RCC 7860 (cell line): ENCODE measurements at places on chromosomes 5 and 9.

- DNase-seq, result no peak
These were observed 290.8 kb upstream of the MPDZ start for GRCh38 chr9:13570068-13570974.

GRCh38 chr9:14939378-14939777, 29.1 kb upstream of the FREM1 start:
- DNase-seq, result no peak

GRCh38 chr5:173003360-173003759, 19.8 kb downstream of the ATP6V0E1 start:
- no peak for DNase-seq

DNA sequence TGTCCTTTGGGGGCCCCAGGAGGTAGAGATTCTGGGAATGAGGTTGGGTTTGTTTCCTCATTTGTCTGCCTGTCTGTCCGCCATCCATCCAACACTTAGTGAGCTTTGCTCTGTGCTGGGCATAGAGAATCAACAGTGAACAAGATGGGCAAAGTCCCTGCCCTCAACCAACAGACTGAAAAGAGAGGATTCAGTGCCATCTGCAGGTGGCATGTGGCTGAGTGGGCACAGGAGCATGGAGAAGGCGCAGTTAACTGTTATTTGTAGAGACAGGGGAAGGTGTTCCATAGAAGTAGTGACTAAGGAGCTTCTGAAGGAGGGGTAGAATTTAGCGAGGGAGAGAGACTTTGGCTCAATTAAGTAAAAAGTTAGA, 23.1 kb downstream of the POLR1E start:
- no peak for DNase-seq

- DNase-seq, result no peak
These were observed 19.9 kb downstream of the TLR4 start for GRCh38 chr9:117723986-117724625.

GRCh38 chr5:1594357-1595106, 70.8 kb upstream of the LPCAT1 start:
- no peak for DNase-seq

DNA sequence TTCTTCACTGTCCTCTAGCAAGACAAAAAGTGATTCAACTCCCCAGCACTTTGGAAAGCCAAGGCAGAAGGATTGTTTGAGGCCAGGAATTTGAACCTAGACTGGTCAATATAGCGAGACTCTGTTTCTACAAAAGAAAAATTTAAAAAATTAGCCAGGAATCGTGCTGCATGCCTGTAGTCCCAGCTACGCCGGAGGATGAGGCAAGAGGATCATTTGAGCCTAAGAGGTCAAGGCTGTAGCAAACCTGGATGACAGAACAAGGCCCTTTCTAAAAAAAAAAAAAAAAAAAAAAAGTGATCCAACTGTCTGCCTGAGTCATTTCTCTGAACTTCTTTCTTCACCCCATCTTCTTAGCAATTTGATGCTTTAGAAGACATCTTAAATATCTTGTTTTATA, 12.4 kb downstream of the ITGA2 start:
- DNase-seq, result no peak

- no peak for DNase-seq
These were observed 33.8 kb downstream of the OTULINL start for GRCh38 chr5:14615365-14615764.

GRCh38 chr9:107363516-107364152, 80.6 kb downstream of the RAD23B start:
- no peak for DNase-seq

DNA sequence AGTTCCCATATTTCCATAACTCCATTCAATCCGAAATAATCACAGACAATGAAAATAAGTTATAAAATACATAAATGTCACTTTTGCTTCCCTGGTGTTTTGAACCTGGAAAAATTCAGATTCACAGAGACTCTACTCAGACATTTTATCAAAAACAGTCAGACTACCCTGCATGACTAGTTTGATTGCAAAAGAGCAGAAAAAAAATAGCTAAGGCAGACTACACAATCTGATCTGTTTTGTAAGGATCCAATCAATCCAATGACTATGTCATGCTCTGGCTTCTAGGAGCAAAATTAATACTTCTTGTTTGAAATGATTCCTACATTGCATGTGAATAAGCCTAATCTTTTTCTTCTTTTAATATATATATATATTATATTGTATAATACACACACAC, 1262.6 kb downstream of the EFNA5 start:
- DNase-seq, result no peak

- DNase-seq, result no peak
These were observed 17.9 kb upstream of the NDUFB6 start for GRCh38 chr9:32590898-32591297.

DNA sequence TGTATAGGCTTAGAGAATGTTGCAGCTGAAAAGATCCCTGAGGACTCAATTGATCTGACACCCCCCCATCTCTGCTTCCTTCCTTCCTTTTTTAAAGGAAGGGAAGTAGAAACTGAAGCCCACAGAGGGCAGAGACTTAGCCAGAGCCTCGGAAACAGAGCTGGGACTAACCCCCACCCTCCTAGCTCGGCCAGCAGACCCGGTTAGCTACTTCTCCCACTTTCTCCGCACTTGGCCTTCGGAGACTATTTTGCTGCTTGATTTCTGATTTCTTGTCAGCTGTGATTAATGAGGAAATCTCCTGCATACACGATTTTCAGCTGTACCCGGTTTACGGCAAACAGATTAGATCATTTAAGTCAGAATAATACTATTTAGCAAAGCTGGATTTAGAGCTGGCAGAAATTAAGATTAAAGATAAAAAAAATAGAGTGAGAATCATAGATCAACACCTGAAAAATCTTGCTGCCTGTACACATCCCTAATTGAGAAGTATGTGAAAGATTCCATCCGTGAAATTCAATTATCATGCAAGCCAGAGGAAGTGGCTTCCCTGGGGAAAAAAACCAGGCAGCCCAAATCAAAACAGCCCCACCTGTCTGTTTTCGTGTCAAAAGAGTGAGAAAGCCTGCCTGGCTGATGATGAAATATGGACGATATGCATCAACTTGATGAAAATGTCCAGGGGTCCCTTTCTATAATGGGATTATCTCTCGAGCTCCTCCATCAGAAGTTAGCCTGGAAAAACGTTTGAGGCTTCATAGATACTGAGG, 159.5 kb upstream of the SHB start:
- DNase-seq, result no peak

DNA sequence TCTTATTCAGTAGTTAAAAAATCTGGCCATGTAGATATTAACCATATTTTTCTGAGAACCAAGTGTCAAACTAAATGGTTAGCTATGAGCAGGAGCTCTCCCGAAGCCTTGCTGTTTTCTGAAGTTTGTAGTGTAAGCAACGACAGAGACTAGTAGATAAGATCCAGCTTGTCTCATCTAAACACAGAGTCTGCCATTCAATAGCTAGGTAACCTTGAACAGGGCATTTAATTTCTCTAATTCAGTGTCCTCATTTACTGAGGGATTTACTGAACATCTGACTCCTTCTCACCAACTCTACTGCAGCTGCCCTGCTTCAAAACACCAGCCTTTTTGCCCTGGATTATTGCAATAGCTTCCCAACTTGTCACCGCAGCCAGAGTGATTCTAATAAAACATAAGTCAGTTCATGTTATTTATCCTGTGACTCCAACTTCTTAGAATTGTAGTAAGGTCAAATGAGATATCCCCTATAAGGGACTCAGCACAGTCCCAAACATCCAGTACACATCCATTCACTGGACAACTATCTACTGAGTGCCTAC, 337.0 kb downstream of the PLK2 start:
- no peak for DNase-seq

DNA sequence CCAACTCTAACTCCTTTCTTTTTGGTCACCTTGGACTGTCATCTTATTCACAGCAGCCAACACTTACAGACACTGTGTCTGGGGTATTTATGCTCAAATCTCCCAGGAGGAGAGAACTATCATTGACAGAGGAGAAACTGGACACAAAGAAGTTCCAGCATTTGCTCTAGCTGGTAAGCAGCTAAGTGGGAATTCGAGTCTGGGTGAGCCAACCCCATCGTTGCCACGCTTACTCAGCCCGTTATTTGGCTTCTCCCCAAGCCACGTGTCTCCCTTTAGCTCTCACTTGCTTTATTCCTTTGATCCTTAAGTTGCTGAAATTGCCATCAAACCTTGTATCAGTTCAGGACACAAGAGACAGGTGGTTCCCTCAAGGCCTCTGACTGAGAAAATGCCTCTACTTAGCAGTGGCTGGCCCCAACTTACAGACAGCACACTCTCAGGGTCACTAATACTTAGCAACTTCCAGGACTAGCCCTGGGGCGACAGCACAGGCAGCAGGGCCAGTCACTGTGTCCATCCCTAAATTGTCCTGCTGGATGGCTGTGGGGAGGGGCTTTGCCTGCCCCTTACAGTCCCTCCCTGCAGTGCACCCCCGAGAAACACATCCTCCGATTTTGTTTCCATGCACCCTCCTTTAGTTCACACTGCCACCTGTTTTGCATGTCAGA, 1.4 kb downstream of the SLC36A2 start:
- no peak for DNase-seq

GRCh38 chr5:142167458-142167857, 58.9 kb downstream of the NDFIP1 start:
- no peak for DNase-seq

DNA sequence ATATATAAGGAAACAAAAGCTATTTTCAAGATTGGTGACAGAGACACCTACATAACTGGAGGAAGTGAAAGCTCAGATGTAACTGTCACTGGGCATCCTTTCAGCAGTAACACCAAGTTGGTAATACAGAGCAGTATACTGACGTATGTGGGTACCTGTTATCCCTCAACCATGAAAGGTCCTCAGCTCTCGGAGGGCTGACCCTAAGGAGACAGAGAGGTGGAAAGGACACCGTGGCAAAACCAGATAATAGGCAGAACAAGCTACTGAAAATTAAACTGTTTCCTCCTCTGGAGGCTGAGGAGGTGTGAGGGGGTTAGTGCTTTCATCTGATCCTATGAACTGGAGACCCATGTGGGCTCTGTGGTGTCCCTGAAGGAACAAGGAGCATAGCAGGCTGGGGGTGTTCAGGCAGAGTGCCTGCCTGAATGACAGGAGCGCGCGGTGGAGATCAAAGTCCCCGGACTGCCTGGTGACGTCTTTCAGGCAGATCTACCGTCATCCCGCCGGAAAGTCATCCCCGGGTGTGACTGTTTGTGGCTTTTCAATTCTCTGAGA, 130.2 kb upstream of the FSTL4 start:
- no peak for DNase-seq

GRCh38 chr5:58024151-58024550, 435.7 kb downstream of the PLK2 start:
- DNase-seq, result no peak

GRCh38 chr9:135476561-135477355, 2.8 kb upstream of the PPP1R26 start:
- DNase-seq, result peak; percentile 41

DNA sequence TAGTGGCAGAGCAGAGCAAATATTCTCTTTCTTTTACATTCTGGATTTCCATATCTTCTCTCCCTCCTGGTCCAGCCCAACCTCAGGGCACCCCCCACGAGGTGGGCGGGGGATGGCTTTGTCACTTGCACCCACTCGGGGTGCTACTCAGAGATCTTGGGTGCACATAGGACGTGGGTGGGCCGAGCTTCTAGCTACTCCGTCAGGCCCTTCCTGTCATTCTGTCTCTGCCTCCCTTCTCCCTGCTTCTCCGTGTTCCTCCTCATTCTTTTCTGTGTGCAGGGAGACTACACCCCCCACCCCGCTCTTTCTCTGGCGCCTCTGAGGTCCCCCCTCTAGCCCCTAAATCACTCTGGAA, 19.5 kb downstream of the PCDHGC5 start:
- DNase-seq, result no peak

GRCh38 chr5:172624996-172625964, 15.8 kb upstream of the NEURL1B start:
- no peak for DNase-seq

DNA sequence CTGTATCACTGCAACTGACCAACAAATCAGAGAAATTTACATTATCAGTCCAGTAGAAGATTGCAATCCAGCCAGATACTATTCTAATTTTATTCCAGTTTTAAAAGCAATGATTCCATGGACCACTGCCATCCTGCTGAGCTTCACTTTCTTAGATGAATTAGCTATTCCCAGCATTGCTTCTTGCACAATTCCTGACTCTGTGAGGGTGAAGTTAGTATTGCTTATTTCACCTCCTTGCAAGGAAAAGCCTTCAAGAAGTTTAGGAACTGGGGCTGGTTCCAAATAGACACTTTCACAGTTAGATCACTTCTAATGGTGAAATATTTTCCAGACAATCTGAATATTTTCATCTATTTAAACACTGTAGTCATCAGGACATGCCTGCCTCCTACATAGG, 338.6 kb upstream of the TNC start:
- DNase-seq, result no peak

- DNase-seq, result peak; percentile 15
These were observed 39.2 kb downstream of the ZNF366 start for GRCh38 chr5:72468024-72468423.

DNA sequence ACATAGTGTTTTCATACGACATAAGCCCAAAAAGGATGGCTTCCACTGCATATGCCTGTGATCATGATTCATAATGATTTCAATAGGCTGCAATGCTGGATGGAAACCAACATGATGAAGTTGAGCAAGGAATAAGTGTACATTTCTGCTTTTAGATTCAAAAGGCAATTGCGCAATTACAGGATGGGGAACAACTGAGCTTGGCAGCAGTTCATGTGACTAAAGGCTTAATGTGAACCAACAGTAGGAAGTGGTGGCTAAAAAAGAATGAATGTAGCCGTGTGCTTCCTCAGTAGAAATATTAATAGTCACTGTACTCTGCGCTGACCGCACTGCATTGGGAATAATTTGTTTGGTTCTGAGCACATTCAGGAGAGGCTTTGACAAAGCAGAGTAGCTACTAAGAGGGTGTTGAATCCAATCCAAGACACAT, 51.2 kb downstream of the SLC1A3 start:
- peak; percentile 93 for DNase-seq

DNA sequence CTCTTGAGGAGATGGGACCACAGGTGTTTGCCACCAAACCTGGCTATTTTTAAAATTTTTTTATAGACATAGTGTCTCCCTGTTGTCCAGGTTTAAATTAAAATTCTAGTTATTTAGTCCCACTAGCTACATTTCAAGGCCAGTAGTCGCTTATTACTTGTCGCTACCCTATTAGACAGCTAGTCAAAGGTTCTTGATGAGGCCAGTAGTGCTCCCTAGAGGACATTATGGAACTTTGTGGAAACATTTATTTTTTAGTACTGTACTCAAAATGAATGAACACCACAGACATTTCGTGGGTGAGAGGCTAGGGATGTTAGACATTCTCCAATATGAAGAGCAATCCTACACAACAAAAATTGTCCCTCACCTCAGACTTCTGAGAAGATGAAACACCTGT, 14.4 kb upstream of the GRXCR2 start:
- no peak for DNase-seq

- DNase-seq, result no peak
These were observed 6.4 kb upstream of the DCTN4 start for GRCh38 chr5:150765011-150765798.

GRCh38 chr9:1759771-1760300, 255.3 kb upstream of the SMARCA2 start:
- DNase-seq, result no peak

DNA sequence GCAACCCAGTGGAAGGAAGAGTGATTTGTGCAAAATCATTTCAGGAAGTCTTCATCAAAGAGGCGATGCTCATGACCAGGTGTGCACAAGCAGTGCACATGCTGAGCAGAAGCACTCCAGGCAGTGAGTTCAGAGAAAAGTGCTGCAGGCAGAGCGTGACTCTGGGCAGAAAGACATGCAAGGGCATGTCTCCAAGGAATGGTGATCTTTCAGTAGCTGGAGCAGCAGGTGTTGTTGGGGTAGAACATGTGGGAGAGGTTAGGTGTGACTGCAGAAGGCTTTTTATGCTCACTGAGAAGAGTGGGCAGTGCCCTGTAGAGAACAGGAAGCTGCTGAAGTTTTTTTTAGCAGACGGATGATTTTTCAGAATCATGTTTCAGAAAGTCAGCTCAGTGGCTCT, 545.4 kb upstream of the TLE4 start:
- DNase-seq, result no peak
